ENCODE measurements at places on chromosomes 4 and X. TPM values are rescaled to one million over a fixed set of nuclear protein-coding genes. Genes with fewer than 3 reads are reported as not detected.

Gene ACOX3
- total RNA-seq: 42.5 TPM

Gene FAAH2
- total RNA-seq: 0.09 TPM

Gene DCAF4L1
- 0.09 TPM for total RNA-seq

Gene ETDB
- total RNA-seq: not detected

Gene SHISA3
- 3.9 TPM for total RNA-seq

Gene AKAP4
- total RNA-seq: not detected

Gene NUDT6
- total RNA-seq: 5.7 TPM

Gene SLC16A2
- 0.36 TPM for total RNA-seq

Gene ENPEP
- under 0.01 TPM for total RNA-seq

Gene PRKG2
- total RNA-seq: 0.09 TPM

Gene CXCL9
- not detected for total RNA-seq

Gene PPM1K
- total RNA-seq: 9.1 TPM

Gene TEC
- 0.28 TPM for total RNA-seq

Gene NFXL1
- 6.4 TPM for total RNA-seq

Measured in endothelial cell of coronary artery (primary cell).